ENCODE measurements at places on chromosomes 6 and 20.

DNA sequence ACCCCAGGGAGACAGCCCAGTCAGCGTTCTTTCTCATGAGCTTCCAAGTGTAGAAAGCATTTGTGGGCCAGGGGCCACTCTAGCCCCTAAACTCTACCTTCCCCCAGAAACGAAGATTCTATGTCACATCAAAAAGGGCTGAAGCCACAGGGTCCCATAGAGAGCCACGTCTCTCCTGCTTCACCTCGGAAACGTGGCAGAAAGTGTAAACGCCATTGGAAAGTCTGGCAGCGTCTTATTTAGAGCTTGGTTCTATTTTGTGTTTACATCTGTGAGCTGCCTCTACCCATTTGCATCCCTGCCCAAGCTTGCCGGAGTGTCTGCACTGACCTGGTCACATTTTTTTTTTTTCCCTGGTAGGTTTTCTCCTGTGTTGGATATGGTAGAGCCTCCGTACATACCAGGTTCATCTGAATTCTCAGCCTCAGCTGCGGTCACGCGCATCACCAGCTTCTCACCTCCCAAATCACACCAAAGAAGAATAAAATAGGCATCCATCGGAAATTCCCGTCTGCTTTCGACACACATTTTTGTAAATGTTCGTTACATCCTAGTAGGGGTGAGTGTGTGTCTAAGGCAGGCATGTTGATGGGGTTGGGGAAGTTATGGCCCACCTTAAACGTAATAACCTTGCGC, 62.6 kb downstream of the NPEPL1 start:
- DNase-seq: no peak

GRCh38 chr20:53677447-53678314, 84.0 kb upstream of the ZNF217 start:
- no peak for DNase-seq

DNA sequence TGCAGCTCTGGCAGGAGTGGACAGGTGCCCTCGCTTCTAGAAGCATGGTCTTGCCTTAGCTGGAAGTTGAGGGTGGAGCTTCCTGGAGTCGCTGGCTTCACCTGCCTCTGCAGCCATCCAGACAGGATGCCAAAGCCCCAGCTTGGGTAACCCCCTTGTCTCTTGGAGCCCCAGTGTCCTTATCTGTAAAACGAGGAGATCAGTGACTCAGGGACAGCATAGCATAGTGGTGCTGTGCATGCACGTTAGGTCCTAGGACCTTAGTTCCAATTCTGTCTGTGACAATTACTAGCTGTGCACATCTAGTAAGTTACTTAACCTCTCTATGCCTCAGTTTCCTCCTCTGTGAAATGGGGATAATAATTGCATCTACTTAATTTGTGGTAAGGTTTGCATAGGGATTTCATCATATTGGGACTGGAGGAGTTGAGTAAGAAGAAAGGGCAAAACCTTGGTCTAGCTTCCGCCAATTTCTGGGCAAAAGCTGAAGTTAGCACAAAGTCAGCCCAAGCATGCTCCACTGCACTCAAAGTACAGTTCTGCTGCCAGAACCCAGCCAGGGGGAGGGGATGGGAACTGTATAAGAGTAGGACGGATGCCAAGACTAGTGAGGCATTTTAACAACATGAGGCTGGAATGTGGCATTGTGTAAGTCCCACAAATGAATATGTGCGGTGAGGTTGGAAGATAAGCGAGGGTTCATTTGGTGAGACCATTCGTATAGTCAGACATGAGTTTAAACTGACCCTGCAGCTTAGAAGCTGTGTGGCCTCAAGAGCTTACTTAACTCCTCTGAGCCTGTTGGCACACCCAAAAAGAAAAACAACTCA, 24.5 kb downstream of the TOX2 start:
- no peak for DNase-seq

- no peak for DNase-seq
Measured at GRCh38 chr20:37207171-37207570, 27.8 kb upstream of the MROH8 start.

GRCh38 chr6:137763886-137764285, 103.2 kb upstream of the TNFAIP3 start:
- no peak for DNase-seq

- no peak for DNase-seq
Measured at GRCh38 chr6:139161817-139162284, 27.0 kb downstream of the HECA start.

GRCh38 chr20:58131551-58132142, 96.8 kb downstream of the ANKRD60 start:
- no peak for DNase-seq

GRCh38 chr6:31844507-31844906, 17.0 kb downstream of the HSPA1B start:
- peak; percentile 45 for DNase-seq

DNA sequence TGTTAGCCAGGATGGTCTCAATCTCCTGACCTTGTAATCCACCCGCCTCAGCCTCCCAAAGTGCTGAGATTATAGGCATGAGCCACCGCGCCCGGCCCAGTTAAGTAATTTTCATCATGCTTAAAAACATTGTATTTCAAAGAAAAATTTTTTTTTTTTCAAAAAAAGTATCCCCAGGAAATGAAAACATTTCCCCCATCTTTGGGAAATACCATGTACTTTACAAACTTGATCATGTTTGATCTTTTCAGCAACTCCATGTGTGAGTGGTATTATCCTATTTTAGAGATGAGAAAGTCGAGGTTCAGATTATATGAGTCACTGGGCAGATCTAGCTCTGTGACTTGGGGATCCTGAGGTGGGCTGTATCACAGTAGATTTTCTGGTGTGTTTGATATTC, 11.8 kb downstream of the CHMP4B start:
- no peak for DNase-seq

DNA sequence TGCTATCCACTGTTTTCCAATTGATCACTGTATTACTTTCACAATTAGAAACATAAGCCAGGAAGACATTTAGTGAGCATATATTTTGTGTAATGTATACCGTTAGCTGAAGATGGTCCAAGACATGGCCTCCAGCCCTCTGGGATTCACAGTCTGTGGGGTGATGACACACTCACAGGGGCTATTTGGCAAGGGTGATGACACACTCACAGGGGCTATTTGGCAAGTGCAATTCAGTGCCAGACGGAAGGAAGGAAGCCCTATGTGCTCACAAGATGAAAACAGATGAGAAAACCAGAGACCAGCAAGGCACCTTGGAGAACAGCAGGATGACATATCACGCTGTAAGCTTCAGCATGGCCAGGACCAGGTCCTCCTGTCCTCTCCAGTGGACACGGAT, 183.7 kb downstream of the MBOAT1 start:
- no peak for DNase-seq

- DNase-seq: no peak
Measured at GRCh38 chr20:21490105-21490504, 23.8 kb downstream of the NKX2-2 start.

DNA sequence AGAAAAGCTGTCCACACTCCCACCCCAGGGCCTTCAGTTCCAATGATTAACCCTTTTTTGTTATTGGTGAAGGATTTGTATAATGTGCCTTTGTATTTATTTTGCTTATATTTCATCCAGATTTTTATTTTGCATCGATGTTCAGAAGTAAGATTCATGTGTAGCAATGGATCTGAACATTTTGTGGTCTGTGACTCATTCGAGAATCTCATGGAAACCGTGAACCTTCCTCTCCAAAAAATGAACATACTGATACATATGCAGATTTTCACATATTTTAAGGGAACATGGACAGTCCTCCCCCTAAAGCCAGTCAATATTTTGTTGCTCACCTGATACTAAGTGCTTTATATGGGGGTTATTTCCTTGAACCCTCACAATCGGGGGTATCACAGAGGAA, 421.8 kb upstream of the SOX4 start:
- no peak for DNase-seq

DNA sequence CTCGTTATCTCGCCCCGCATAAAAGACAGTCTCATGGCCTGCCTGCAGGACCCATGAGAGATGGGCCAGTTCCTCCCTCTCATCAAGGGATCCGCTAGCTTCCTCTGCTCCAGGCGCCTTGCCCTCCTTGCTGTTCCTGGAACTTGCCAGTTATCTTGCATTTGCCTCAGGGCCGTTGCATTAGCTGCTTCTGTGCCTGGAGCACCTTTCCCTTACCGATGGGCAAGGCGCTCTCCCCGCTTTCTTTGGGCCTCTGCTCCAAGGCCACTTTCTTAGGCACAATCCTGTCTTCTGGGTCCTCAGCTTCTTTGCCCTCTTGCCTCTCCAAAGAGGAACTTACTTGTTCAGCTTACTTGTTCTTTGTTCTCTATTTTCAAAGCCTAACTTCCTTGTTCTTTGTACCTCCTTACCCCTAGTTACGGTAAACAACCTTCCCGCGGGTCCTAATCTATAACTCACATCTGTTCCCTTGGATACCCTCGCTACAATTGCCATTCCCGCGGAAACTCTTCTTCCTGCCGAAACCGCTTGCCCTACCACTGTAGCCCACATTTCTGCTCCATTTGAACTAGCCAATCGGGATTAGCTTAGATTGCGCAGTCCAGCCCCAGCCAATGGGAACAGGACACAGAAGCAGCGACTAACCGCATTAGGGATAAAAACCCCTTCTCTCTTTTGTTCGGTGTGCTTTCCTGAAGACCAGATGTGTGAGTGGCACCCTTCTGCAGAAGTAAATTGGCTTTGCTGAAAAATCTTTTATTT, 887 bp upstream of the NSFL1C start:
- peak; percentile 59 for DNase-seq

GRCh38 chr6:135075018-135075417, 20.4 kb upstream of the HBS1L start:
- DNase-seq: no peak

DNA sequence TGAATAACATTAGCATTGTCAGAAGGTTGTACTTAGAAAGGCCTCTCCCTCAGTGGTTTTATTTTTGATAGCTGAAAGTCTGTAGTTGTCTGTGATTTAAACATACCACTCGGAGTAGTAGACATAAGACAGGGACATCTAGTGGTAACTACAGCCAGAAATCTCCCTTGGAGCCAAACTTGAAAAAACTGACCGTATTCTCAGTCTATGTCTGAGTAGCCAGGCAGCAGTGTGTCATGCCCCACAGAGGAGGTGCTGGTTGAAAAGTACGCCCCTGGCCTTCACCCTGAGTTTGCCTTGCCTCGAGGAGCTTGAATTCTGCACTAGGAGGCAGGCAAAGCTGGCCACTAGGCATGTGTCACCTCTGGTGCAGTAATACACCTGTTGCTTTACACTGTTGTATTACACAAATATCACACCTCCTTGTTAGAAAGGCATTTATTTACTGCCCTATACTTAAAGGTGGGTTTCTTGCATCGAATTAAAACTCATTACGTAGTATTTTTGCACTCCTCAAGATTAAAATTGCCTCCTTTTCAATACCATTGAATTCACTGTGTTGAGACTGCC, 20.8 kb downstream of the ZBTB2 start:
- DNase-seq: no peak

GRCh38 chr20:58577871-58578598, 62.8 kb upstream of the APCDD1L start:
- DNase-seq: no peak

DNA sequence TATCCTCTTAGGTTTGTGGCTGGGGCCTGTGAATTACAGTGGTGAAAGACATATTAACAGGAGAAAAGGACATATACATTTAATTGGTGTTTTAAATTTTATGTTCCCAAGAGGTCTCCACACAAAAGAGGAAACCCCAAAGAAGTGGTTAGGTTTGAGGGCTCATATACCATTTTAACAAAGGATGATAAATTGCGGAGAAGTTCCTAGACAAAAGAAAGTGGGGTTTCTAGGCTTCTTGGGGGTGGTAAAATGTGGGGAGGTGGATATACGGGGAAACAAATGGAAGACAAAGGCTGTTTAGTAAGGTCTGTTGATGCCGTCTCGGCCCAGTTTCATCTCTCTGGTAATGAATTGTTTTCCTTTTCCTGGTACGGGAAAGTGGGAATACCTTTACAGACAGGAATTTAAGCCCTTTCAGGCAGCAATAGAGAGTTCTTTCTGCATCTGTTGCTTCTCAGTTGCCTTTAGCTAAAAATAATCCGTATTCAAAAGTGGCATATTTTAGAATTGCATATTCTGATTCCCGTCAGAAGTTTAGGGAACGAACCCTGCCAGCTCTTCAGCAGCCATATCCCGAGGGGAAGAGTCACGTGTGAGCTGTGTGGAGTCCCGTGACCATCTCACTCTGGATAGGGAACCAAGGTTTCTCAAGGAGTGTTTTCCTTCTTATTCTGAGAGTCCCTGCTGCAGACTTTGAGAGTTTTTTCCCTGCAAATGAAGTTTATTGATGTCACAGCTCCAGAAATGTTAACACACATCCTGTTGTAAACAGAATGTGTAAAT, 104.4 kb downstream of the RPP40 start:
- no peak for DNase-seq
